CD4-positive, alpha-beta T cell (primary cell): ENCODE measurements at places on chromosomes 5 and 9. TPM values are rescaled to one million over a fixed set of nuclear protein-coding genes. Genes with fewer than 3 reads are reported as not detected.

PAPPA gene
- total RNA-seq, result 0.03 TPM

RANBP3L gene
- total RNA-seq, result not detected

SURF1 gene
- total RNA-seq, result 45.9 TPM

WDR38 gene
- not detected for total RNA-seq

IL3 gene
- total RNA-seq, result not detected

ANKRD20A1 gene
- total RNA-seq, result not detected

FRMD3 gene
- 0.53 TPM for total RNA-seq

MARCOL gene
- total RNA-seq, result not detected

PLPP7 gene
- total RNA-seq, result not detected

PRDM9 gene
- total RNA-seq, result not detected

GRCh38 chr5:150399524-150400211 is 13.0 kb downstream of the CD74 start:
- H3K36me3 ChIP-seq, result peaks cover 90% of the 10 kb centered on the region
- H3K4me3 ChIP-seq, result no peak overlapping the region
- no peak overlapping the region for H3K27ac ChIP-seq
- no peaks in the 10 kb centered on the region for H3K4me1 ChIP-seq
- no peaks in the 10 kb centered on the region for H3K27me3 ChIP-seq

GRCh38 chr9:128001779-128002298 is 21.1 kb upstream of the EEIG1 start:
- no peaks in the 10 kb centered on the region for H3K36me3 ChIP-seq
- no peak overlapping the region for H3K27ac ChIP-seq
- H3K4me1 ChIP-seq, result peaks cover 53% of the 10 kb centered on the region
- DNase-seq, result no peak

DNA sequence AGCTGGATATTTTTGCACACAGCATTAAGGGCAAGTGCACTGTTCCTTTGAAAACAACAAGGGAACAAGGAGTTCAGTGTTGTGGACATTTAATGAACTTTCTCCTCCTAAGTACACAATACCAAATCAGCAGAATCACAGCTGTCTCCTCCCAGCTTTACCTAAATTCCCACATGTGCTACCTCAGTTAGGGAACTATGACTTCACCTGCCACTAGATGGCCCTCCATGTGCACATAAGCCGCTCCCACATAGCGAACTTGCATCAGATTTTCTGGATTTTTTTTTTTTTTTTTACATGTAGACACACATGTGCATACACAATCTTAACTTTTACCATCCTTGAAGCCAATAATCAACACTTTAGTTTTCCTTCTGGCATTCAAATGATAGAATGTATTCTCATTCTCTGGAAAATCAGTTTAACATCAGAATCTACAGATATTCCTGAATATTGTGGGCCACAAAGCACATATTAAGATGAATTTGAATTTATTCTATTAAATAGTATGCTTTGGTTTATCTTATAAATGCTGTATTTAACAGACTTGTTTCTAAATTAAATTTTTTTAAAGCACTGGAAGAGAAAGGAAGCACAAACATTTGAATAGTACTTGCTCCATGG is 123.6 kb downstream of the PALM2AKAP2 start:
- no peak overlapping the region for H3K27ac ChIP-seq
- DNase-seq, result peak; percentile 57
- H3K36me3 ChIP-seq, result no peaks in the 10 kb centered on the region
- H3K4me3 ChIP-seq, result no peak overlapping the region
- no peaks in the 10 kb centered on the region for H3K27me3 ChIP-seq

DNA sequence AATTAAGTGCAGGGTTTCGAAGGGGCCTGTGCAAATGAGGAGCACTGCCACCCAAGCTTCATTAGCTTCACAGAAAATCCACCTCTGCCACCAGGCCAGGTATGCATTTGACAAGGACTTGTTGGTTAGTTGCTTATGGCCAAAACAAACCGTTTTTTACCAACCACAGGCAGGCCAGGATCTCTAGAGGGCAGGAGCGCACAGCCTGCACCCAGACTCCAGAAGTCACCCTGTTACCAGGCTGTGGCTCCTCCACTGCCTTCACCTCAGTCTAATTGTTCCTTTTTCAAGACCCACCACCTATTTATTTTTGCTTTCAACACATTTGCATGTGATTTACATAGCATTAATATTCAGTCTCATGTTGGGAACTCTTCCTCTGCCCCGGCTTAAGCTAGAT is 78.3 kb upstream of the HSPA9 start:
- no peak overlapping the region for H3K27ac ChIP-seq
- no peaks in the 10 kb centered on the region for H3K36me3 ChIP-seq
- H3K4me1 ChIP-seq, result peaks cover 25% of the 10 kb centered on the region
- DNase-seq, result no peak
- no peak overlapping the region for H3K4me3 ChIP-seq
- H3K27me3 ChIP-seq, result peaks cover 80% of the 10 kb centered on the region

DNA sequence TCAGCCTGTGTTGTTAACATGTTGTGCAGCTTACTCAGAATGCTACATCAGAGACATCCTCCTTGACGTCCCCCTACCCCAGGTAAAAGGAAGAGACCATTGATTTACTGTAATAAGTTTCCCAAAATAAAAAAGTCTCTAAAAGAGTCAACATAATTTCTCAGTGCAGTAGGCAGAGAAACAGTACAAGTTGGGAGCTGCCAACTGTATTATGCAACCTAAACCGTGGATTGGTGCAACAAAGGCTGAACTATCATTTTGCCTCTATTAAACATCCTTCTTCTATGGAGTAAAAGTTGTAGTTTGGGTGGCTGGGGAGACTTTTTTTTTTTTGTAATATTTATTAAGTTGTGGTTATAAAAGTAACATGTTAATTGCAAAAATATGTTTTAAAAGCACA is 208.0 kb downstream of the NR3C1 start:
- H3K4me1 ChIP-seq, result no peaks in the 10 kb centered on the region
- DNase-seq, result no peak
- H3K27ac ChIP-seq, result no peak overlapping the region
- H3K27me3 ChIP-seq, result no peaks in the 10 kb centered on the region
- H3K36me3 ChIP-seq, result no peaks in the 10 kb centered on the region
- no peak overlapping the region for H3K4me3 ChIP-seq

DNA sequence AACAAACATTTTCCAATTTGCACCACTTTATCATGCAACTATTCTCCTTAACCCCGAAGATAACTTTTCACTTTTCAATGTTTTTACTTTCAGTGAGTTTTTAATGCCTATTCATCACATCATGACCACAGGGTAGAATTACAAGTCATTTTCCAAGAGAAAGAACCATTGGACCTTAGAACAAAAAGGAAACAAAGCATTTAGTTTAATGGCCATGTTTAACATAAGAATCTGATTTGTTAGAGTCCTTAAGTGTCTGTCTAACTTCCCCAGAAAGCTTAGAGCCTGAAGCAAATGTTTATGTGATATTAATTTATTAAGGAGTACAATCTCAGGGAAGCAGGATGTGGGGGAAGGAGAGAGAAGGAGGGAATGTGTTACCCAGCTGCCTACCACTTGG is 325.8 kb upstream of the RIOK2 start:
- H3K27me3 ChIP-seq, result no peaks in the 10 kb centered on the region
- no peaks in the 10 kb centered on the region for H3K4me1 ChIP-seq
- no peak overlapping the region for H3K27ac ChIP-seq
- no peaks in the 10 kb centered on the region for H3K36me3 ChIP-seq
- no peak for DNase-seq

- no peaks in the 10 kb centered on the region for H3K36me3 ChIP-seq
- H3K27me3 ChIP-seq, result no peaks in the 10 kb centered on the region
- H3K27ac ChIP-seq, result no peak overlapping the region
- no peak for DNase-seq
- no peak overlapping the region for H3K4me3 ChIP-seq
These were observed 5.7 kb downstream of the PAM start for GRCh38 chr5:102760815-102761214.

DNA sequence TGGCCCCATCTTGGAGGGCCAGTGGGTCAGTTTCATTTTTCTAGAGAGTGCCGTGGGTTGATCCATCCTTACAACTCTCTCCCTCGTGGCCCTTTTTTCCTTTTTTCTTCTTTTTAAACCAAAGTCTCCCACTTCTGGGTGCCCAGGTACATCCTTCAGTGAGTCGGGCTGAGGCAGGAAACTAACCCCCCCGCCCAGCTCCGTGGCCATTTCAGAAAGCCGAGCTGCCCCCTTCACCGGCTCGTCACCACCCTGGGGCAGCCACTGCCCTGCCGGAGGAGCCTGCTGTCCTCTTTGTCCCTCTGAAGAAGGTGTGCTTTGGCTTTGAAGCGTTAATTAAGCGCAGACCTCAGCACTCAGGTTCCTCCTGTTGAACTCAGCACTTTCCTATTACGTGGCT is 5.2 kb downstream of the CFAP77 start:
- no peak overlapping the region for H3K4me3 ChIP-seq
- peaks cover 21% of the 10 kb centered on the region for H3K4me1 ChIP-seq
- no peaks in the 10 kb centered on the region for H3K36me3 ChIP-seq
- no peak overlapping the region for H3K27ac ChIP-seq

GRCh38 chr5:81721049-81721448 is 29.8 kb downstream of the SSBP2 start:
- DNase-seq, result no peak
- no peaks in the 10 kb centered on the region for H3K36me3 ChIP-seq
- H3K4me3 ChIP-seq, result no peak overlapping the region
- H3K27me3 ChIP-seq, result no peaks in the 10 kb centered on the region
- H3K27ac ChIP-seq, result no peak overlapping the region

DNA sequence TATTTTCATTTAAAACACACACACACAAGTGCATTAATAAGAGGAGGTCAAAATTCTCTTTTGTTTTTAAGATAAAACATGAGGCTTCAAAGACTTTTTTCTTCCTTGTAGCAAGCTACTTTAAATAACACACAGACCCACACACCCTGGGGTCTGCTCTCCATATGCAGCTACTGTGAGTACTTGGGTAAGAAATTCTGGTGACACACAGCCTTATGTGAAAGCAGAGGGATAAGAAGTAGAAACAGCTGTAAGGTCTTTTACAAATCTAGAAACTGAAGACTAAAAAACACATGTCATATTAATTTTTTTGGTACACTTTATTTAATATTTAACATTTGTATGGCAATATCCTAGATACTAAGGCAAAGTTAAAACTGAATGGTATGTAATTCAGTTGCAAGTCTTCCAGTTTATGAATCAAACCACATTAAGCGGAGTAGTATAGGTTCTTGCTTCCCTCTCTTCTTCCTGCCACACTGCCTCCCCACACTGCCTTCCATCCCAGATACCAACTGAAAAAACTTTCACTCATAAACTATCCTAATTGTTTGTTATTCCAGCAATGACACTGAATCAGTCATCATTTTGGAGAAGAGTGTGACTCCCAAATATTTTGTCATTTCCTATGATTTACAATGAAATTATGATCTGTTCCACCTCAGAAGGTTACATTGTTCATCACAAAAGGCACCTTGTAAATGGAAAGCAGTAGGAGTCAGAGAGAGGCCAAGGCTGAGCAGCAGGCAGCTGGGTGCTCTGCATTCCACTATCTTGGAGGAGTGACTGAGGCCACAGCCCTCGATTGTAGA is 92.0 kb downstream of the PLCXD3 start:
- H3K4me1 ChIP-seq, result no peaks in the 10 kb centered on the region
- no peaks in the 10 kb centered on the region for H3K36me3 ChIP-seq
- H3K27me3 ChIP-seq, result no peaks in the 10 kb centered on the region
- no peak overlapping the region for H3K27ac ChIP-seq
- no peak overlapping the region for H3K4me3 ChIP-seq
- DNase-seq, result no peak

- no peaks in the 10 kb centered on the region for H3K36me3 ChIP-seq
- DNase-seq, result no peak
- no peak overlapping the region for H3K27ac ChIP-seq
These were observed 137.0 kb downstream of the ADAMTSL1 start for GRCh38 chr9:18610956-18611355.

GRCh38 chr9:124652615-124653393 is 118.3 kb downstream of the NR6A1 start:
- H3K4me1 ChIP-seq, result no peaks in the 10 kb centered on the region
- H3K27ac ChIP-seq, result no peak overlapping the region
- no peaks in the 10 kb centered on the region for H3K36me3 ChIP-seq

DNA sequence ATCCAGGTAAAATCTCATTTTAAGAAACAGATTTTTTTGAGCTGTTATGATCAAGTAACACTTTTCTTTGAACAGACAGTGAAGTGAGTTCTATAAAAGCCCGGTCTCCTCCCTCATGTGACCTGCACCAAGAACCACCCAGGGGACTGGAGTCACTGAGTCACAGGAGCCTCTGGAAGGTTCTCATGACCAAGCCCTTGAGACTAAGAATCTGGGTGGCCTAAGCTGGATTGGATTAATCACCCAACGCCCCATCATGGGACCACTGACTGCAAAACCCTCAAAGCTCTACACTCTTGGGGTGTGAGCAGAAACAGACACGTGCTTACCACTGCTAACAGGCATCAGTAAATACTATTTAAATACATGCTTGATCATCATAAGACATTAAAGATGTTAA is 48.4 kb downstream of the SECISBP2 start:
- no peaks in the 10 kb centered on the region for H3K27me3 ChIP-seq
- DNase-seq, result no peak
- no peak overlapping the region for H3K27ac ChIP-seq
- no peak overlapping the region for H3K4me3 ChIP-seq
- H3K36me3 ChIP-seq, result peaks cover 24% of the 10 kb centered on the region

DNA sequence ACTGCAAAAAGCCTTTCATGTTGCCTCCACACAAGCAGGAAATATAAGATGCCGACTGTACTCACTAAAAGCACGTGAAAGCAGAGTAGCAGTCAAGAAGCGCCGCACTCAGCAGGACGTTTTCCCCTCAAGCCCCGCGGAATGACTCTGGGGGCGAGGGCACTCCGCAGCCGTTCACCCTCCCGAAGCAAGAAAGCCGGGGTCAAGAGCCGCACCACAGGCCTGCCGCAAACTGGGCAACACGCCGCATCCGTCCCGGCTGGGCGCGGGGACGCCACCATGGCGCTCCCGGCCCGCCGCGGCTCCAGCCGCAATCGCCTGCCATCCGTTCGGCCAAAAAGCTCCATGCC is 364 bp downstream of the RPS6 start:
- no peaks in the 10 kb centered on the region for H3K27me3 ChIP-seq
- H3K27ac ChIP-seq, result peak overlapping the region; percentile 90
- peaks cover 23% of the 10 kb centered on the region for H3K4me1 ChIP-seq
- H3K36me3 ChIP-seq, result peaks cover 43% of the 10 kb centered on the region
- peak; percentile 71 for DNase-seq

- no peak for DNase-seq
- H3K27me3 ChIP-seq, result no peaks in the 10 kb centered on the region
- H3K27ac ChIP-seq, result no peak overlapping the region
- no peaks in the 10 kb centered on the region for H3K4me1 ChIP-seq
- H3K4me3 ChIP-seq, result no peak overlapping the region
- H3K36me3 ChIP-seq, result no peaks in the 10 kb centered on the region
These were observed 358.9 kb downstream of the ICE1 start for GRCh38 chr5:5781335-5781734.
